IPS-NIHi11 (cell line): ENCODE measurements at places on chromosomes 5 and 9.
A peak's percentile ranks its signal among the peaks of the same experiment; 100 is the strongest.

GRCh38 chr9:110161940-110162339, 46.0 kb downstream of the C9orf152 start:
- no peak for DNase-seq

DNA sequence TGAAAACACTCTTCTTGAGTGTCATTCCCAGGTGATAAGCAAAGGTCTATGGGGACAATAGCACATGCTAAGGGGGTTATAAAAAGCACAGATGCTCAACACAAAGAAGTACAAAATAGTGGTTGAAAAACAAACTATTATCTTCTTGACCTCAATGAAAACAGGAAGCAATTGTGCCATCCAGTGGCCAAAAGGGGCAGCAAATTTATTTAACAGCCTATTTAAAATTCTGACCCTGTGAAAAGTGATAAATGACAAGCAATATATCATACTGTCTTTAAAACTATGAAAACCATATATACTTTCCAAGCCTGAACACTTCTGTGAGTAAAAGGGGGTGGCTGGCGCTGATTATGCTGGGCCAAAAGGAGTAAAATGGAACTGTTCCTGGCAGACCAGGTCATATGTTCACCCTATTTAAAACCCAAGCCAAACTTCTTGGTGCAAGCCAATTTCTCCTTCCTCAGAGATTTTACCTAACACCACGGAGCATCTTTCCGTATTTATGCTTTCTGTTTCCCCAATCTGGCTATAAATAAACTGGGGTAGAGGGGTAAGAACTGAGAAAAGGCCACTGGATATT, 29.7 kb downstream of the TEX10 start:
- peak; percentile 27 for DNase-seq

GRCh38 chr5:138230981-138231589, 18.0 kb upstream of the CDC23 start:
- DNase-seq: no peak

GRCh38 chr5:68181039-68181599, 34.4 kb upstream of the PIK3R1 start:
- no peak for DNase-seq

DNA sequence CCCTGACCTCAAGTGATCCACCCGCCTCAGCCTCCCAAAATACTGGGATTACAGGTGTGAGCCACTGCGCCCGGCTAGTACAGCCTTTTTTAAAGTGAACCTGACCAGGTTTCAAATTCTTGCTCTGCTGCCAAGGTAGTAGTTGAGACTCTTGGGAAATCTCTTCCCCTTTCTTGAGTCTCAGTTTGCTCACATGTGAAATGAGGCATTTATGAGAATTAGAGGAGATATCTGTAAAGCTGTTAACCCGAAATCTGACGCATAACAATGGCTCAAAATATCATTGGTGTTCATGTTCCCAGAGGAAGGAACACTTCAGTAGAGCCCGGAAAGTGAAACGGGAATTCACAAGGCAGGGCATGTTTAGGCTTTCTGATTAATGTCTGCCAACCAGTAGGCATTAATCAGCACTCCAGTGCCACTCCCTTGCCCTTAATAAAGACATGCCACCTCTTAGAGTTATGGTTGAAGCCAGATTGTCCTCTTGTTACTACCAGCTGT, 1.5 kb downstream of the ARPC5L start:
- no peak for DNase-seq

DNA sequence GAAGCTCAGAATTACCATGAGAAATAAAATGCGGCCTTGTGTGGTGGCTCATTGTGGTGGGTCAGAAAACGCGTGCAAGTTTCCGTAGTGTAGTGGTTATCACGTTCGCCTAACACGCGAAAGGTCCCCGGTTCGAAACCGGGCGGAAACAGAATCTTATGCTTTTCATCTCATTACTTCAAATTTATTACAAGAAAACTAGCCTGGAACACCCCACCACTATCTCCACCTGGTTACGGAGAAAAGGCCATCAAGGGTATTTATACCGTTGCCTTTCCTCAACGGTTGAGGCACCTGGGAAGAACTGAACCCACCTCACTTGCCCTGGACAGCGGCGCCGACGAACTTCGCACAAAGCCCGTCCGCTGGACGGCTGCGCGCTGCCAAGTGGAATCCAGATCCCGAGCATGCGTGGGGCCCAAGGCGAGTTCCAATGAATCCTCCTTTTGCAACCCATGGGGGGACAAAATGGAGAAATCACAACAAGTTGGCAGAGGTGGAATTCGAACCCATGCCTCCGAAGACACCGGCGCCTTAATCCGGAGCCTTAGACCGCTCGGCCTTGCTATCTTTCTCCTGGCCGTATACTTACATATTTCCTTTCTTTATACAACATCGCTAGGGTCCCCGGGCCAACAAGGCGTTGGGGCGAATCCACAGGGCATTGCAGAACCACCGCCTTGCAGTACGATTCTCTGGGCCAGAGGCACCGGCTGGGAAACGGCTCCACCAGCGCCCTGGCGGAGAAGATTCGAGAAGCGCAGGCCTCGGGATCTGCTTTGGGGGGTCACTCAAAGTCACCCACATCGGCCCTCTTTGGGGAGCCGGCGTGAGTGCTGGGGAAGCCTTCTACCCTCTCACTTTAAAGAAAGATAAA, 16.9 kb downstream of the OR2V2 start:
- DNase-seq: no peak

GRCh38 chr9:93264338-93265125, 80.6 kb downstream of the WNK2 start:
- DNase-seq: no peak

DNA sequence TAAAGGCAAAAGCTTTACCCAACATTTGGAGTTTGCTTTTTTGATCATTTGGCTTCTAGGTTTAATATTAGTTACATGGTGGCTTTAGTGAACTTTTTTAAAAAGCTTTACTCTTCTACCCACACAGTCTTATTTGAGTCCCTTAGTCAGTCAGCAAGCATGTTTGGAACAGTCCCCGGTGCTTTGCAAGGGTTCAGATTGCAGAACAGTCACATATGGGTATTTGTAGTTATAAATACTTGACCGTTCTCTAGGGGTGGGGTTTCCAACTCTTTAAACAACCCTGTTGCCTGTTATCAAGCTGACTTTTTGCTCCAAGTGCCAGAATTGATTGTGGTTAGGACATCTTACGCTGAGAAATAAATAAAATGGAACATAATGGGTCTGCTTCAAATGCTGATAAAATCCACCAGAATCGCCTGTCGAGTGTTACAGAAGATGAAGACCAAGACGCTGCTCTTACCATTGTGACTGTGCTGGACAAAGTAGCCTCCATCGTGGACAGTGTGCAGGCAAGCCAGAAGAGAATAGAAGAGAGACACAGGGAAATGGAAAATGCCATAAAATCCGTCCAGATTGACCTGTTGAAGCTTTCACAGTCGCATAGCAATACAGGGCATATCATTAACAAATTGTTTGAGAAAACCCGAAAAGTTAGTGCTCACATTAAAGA, at the start of gene CAVIN4:
Gene CAVIN4 (plus strand): TSS at position 304 of the 673 bp plus-strand sequence. CDS start 65 bp downstream, at position 369.
- DNase-seq: no peak

- DNase-seq: no peak
These were observed 7.3 kb upstream of the RANBP17 start for GRCh38 chr5:170854566-170854965.

GRCh38 chr5:179488491-179488890, 61.9 kb upstream of the RUFY1 start:
- DNase-seq: no peak

GRCh38 chr5:73763300-73764032, 137.5 kb downstream of the ARHGEF28 start:
- DNase-seq: no peak
